Hematopoietic multipotent progenitor cell treated with erythropoietin and hydrocortisone succinate and interleukin-3 and kit ligand, for 6 days (in vitro differentiated cells): ENCODE measurements at places on chromosomes 12 and 14.

DNA sequence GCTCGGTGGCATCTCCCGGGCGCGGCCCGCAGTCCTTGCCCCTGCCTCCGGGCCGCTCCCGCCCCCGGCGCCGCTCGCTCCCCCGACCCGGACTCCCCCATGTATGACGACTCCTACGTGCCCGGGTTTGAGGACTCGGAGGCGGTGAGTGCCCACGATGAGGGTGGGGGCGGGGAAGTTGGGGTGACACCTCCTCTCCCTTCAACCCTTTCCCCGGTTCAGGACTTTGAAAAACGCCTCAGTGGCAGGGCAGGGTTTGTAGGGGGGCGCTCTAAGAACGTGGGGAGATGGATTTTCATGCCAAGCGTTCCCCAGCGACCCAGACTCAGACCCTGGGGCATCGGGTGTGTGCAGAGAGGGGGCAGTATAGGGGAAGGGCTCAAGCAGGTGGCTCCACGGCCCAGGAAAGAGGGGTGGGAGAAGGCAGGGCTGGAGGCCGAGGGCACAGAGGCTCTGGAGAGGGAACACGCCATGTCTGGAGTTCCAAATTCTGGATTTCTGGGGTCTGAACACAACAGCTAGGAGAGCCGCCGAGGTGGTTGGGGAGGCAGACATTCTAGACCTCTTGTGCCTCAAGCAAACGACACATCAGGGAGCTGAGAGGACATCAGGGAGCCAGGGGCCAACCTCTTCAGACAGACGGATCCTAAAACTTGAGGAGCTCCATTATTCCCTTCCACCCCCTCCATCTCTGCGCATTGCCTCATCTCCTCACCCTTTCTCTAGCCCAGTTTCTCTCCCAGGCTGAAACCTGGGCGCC is 715 bp downstream of the CACNB3 start:
- DNase-seq, result peak; percentile 61

GRCh38 chr12:7610006-7610405 is 55.7 kb downstream of the APOBEC1 start:
- DNase-seq, result no peak

- DNase-seq, result no peak
Measured at GRCh38 chr12:69045430-69045829, 112.5 kb upstream of the CPM start.

GRCh38 chr12:50103351-50103750 is 457 bp upstream of the GPD1 start:
- no peak for DNase-seq

DNA sequence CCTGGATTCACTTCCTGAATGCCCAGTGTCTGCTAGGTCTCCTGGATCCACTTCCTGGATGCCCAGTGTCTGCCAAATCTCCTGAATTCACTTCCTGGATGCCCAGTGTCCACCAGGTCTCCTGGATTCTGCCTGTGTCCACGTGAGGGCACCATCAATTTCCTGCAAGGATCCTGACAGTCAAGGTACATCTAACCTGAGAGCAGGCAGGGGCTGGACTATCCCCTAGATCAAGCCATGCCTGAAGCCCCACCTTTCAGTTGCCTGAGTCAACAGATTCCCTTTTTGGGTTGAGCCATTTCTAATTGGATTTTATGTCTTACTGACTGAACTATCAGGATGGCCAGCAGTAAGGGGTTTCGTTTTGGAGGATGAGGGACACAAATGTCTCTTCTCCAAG is 49.5 kb downstream of the GALNT9 start:
- no peak for DNase-seq

- no peak for DNase-seq
Measured at GRCh38 chr12:71010143-71010479, 89.6 kb upstream of the PTPRR start.

- DNase-seq, result no peak
Measured at GRCh38 chr14:62696331-62696924, 348.8 kb downstream of the KCNH5 start.

- DNase-seq, result peak; percentile 79
Measured at GRCh38 chr12:114508529-114509129, 102.7 kb upstream of the TBX5 start.

DNA sequence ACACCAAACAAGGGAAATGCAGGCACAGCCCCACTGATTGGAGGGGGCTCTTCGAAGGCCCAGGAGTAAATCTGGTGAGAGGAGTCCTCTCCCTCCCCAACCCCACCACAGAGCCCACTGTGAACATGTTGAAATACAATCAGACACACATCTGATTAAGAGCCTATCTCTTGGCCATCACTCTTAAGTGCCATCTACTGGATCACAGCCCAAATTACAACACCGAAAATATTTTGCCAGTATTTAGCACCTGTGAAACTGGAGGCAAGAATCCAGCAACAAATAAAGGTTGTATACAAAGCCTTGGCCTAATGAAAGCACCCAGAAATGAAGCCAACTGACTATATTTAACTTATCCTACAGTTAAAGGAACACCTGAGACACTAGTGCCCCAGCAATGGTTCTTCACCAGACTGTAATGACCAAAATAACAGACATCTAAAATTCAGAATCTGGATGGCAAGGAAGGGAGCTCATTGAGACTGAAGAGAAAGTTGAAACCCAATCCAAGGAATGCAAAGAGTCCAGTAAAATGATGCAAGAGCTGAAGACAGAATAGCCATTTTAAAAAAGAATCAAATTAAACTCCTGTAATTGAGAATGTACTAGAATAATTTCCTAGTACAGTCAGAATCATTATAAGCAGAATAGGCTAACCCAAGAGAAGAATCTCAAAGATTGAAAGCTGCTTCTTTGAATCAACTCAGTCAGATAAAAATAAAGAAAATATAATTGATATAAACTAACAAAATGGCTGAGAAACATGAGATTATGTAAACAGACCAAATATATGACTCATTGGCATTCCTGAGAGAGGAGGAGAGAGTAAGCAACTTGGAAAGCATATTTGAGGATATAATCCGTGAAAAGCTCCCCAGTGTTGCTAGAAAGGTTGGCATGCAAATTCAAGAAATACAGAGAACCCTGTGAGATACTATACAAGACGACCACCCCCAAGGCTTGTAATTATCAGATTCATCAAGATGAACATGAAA is 1117.0 kb downstream of the FLRT2 start:
- peak; percentile 22 for DNase-seq

GRCh38 chr12:64431791-64432190 is 20.1 kb upstream of the TBK1 start:
- DNase-seq, result no peak

GRCh38 chr12:5497329-5498053 is 65.6 kb downstream of the NTF3 start:
- DNase-seq, result no peak

GRCh38 chr12:31300783-31301182 is 25.2 kb downstream of the SINHCAF start:
- no peak for DNase-seq

DNA sequence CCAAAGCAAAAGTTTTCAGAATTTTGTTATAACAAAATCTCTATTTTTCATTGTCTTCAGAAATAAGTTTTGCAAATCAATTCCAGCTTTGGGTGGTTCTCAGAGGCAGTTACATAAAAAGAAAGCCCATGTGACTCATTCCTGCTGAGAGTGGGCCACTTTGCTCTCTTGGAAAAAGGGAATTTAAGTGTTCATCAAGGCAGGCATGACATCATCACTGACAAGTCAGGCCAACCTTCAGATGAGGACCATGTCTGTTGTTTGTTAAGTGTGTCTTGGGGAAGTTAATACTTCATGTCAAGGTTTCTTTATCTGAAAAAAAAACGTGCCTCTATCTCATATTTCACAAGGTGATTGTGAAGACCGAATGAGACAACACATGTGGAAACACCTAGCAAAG is 519.8 kb upstream of the TMPO start:
- no peak for DNase-seq

DNA sequence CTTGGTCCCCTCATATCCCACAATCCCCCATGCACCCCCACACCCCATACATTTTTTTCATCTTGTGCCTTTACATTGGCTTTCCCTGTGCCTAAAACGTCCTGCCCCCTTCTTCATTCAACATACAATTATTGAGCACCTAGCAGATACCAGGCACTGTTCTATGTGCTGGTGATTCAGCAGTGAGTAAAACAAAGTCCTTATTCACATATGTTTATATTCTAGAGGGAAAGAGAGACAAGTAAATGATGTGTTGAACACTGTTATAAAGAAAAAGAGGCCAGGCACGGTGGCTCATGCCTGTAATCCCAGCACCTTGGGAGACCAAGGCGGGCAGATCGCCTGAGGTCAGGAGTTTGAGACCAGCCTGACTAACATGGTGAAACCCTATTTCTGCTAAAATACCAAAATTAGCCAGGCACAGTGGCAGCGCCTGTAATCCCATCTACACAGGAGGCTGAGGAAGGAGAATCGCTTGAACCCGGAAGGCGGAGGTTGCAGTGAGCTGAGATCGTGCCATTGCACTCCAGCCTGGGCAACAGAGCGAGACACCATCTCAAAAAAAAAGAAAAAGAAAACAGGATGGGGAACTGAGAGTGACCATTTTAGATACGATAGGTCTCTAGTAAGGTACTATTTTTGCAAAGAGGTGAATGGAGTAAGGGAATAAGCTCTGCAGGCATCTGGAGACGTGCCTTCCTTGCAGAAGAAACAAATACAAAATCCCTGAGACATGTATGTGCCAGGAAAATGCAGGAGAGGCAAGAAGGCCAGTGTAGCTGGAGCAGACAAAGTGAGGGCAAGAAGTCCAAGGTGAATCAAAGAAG is 12.2 kb downstream of the SLC7A7 start:
- DNase-seq, result no peak

DNA sequence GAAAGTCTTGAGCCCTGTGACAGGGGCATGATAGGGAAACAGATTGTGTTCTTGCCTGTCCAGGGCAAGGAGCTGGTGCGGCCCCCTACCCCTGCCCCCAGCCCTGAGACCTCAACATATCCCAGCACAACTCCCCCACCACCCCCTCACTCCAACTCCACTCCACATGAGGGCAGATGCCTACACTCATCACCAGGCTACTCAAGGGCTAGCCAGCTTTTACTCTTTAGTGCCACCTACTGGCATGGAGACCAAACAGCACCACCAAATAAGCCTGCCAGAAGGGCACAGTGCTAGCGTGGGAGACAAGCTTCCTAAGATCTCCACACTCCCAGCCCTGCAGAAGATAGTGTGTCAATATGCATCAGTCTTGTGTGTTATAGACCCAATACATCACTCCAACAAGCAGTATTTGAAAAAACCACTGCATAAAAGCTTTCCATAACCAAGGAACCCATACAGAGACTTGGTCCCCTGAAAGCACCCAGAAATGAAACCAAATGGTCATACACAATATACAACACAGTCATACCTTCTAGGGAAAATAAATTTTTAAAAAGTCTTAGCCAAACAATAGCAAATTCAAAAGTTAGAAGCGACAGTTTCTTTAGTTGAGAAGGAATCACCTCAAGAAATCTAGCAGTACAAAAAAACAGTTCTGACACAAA is 154.4 kb downstream of the KCNK10 start:
- DNase-seq, result peak; percentile 76

DNA sequence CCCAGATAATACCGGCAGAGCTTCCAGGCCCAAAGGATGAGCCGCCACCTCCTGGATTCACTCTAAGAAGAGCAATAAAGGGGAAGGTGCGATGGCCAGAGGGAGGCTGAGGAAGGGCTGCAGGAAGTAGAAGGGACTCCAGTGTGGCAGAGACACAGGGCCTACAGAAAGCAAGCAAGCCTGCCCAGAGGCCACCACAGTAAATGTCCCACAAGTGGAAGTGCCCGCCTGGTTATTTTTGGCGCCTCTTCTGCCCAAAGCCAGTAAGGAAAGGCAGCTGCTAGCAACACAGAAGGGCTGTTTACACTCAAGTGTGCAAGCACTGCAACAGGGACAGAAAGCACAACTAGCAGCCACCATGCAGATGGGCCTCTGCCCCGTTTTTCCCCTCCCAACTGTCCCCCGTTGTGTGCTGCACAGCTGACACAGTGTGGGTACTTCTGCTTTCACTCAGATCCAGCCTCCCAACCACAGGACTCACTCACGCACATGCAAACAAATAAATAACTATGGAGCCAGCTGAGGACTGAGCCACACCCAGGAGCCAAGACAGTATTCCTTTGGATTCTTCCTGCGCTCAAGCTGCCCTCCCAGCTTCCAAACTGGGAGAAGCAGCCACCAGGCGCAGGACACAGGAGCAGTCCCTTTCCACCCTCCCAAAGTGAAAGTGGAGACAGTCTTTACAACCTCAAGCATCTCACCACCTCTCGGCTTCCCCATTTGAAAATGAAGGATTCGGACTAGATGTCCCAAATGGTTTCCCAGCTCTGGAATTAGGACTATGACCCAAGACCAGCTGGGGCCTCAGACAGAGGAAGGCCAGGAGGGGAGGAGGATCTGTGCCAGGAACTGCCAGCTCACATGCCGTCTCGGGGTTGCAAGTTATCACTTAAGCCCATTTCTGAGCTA is 40.0 kb upstream of the PNMA1 start:
- peak; percentile 87 for DNase-seq

GRCh38 chr12:103441437-103442181 is 54.2 kb downstream of the C12orf42 start:
- peak; percentile 36 for DNase-seq

DNA sequence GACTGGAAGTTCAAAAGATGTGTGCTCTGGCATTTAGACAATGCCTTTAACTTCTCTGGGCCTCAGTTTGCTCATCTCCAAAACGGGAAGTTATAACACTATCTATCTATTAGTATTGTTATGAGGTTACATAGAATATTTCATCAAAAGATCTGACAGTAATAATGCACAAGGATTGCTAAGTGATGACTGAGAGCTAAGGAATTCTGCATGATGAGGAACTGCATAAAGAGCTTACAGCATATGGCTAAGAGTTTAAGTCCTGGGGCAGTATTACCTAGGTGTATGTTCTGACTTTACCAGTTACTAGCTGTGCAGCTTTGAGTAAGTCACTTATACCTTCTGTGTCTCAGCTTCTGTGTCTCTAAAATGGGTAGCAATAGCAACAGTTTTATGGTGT is 160.1 kb upstream of the TMPO start:
- no peak for DNase-seq

GRCh38 chr12:10771132-10771733 is 31.2 kb downstream of the TAS2R7 start:
- DNase-seq, result peak; percentile 58

GRCh38 chr12:6374028-6374785 is 1.2 kb downstream of the SCNN1A start:
- DNase-seq, result no peak

GRCh38 chr14:29558516-29558915 is 369.1 kb downstream of the PRKD1 start:
- no peak for DNase-seq

DNA sequence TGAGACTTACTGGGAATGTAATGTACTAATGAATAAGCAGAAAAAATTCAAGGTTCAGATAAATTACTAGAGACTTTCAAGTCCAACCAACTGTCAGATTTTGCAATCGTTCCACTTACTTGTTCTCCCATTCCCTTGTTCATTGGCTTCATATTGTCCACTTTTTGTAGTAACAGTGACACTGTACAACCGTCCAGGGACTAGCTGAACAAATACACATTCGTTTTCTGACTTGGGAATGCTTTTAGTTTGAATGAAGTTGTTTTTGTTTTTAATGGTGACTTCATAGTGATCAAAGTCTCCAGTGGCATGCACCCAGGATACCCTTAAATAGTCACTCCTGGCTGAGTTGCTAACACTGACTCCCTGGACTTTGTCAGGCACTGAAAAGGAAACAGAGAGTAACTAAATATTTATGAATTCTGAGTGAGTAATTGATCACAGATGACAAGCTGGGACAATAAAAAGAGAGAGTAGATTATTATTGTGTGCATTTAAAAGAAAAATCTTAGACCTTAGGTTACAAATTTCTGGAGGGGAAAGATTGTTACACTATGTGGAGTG is 65.4 kb downstream of the PTPRB start:
- no peak for DNase-seq

GRCh38 chr14:31937730-31938346 is 139.3 kb upstream of the ARHGAP5 start:
- peak; percentile 56 for DNase-seq

GRCh38 chr12:62724947-62725451 is 210.0 kb downstream of the PPM1H start:
- no peak for DNase-seq
